ENCODE measurements at places on chromosomes 12 and 14. TPM values are rescaled to one million over a fixed set of nuclear protein-coding genes. Genes with fewer than 3 reads are reported as not detected.
A peak's percentile ranks its signal among the peaks of the same experiment; 100 is the strongest.

GRCh38 chr12:27781680-27782079 is 1.6 kb upstream of the MANSC4 start:
- peaks cover 16% of the 10 kb centered on the region for H3K4me1 ChIP-seq
- no peaks in the 10 kb centered on the region for H3K27me3 ChIP-seq
- H3K27ac ChIP-seq = no peak overlapping the region
- no peak for DNase-seq
- peak overlapping the region; percentile 75 for H3K4me3 ChIP-seq

- peak overlapping the region; percentile 95 for H3K27ac ChIP-seq
- peaks cover 4% of the 10 kb centered on the region for H3K4me1 ChIP-seq
- H3K4me3 ChIP-seq = peak overlapping the region; percentile 80
- no peaks in the 10 kb centered on the region for H3K27me3 ChIP-seq
- DNase-seq = peak; percentile 67
- no peaks in the 10 kb centered on the region for H3K36me3 ChIP-seq
These were observed 34.4 kb downstream of the WBP11 start for GRCh38 chr12:14768823-14769405.

GRCh38 chr12:54734196-54734950 is 86.2 kb upstream of the DCD start:
- H3K27me3 ChIP-seq = no peaks in the 10 kb centered on the region
- H3K27ac ChIP-seq = peak overlapping the region; percentile 80
- H3K4me1 ChIP-seq = peaks cover 7% of the 10 kb centered on the region
- DNase-seq = peak; percentile 80
- no peak overlapping the region for H3K4me3 ChIP-seq

DNA sequence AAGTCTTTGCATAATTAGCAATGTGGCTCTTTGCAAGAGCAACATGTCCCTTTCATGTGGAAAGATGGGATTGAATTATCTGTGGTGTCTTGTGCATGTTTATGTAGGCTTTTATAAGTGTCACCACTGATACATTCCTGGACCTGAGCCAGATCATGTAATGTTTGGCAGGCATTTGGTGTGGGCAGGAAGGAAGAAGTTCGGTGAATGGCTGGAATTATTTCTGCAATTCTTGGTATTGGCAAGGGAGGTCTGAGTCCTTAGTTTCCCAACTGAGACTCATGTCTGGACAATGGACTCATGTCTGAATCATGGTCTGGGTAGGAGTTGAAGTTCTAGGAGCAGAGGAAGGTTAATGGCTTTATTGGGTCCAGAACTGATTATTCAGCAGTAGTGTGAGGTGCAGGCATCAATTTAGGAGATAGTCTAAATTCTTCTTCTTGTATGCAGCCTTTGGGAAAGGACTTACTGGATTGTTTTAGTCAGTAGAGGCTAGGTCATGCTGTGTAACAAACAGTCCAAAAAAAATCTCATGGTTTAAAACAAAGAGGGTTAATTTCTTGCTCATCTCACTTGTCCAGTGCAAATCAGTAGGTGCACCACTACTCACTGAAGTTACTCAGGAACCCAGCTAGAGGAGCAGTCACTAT is 186.5 kb upstream of the LHX5 start:
- DNase-seq = no peak
- H3K27me3 ChIP-seq = no peaks in the 10 kb centered on the region
- H3K27ac ChIP-seq = no peak overlapping the region
- no peak overlapping the region for H3K4me3 ChIP-seq

DNA sequence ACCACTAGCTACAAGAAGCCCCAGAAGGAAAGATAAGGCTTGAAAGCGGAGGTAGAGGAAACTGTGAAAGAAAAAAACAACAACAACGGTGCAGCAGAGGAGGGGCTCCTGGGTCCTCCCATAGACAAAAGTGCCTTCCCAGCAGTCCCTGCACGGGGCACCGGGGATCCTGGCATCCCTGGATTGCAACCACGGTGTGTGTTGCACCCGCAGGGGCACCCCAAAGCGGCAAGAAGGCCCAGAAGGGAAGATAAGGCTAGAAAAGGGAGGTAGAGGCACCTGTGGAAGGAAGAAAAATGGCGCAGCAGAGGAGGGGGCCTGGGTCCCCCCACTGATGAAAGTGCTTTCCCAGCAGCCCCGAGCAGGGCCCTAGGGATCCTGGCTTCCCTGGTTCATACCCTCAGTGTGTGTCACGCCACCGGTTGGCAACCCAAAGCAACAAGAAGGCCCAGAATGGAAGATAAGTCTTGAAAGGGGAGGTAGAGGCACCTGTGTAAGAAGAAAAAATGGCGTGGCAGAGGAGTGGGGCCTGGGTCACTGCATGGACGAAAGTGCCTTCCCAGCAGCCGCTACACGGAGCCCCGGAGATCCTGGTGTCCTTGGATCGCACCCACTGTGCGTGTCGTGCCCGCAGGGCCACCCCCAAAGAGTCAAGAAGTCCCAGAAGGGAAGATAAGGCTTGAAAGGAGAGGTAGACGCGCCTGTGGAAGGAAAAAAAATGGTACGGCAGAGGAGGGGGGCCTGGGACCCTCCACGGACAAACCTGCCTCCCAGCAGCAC is 281.0 kb downstream of the ALG10 start:
- H3K4me3 ChIP-seq = no peak overlapping the region
- no peak overlapping the region for H3K27ac ChIP-seq
- DNase-seq = no peak
- H3K36me3 ChIP-seq = no peaks in the 10 kb centered on the region
- H3K27me3 ChIP-seq = no peaks in the 10 kb centered on the region

DNA sequence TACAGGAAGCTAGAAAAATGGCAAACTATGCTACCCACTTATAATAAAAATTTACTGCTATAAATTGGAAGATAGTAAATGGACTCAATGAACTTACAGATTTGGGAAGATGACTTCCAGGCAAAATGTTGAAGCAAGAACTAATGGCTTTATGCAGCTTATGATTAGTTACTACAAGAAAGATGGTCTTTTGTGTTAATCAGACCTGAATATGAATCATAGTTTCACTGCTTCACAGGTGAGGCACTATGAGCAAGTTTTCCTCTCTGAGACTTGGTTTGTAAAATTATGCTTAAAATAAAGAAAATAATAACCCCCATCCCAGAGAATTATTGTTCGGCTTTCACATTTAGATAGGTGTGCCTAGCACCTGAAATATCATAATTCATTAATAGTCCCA is 19.8 kb upstream of the DCN start:
- no peak overlapping the region for H3K4me3 ChIP-seq
- no peaks in the 10 kb centered on the region for H3K27me3 ChIP-seq
- H3K27ac ChIP-seq = no peak overlapping the region
- no peaks in the 10 kb centered on the region for H3K36me3 ChIP-seq

- DNase-seq = no peak
- H3K27ac ChIP-seq = no peak overlapping the region
- no peaks in the 10 kb centered on the region for H3K27me3 ChIP-seq
- H3K36me3 ChIP-seq = no peaks in the 10 kb centered on the region
- H3K4me1 ChIP-seq = no peaks in the 10 kb centered on the region
- no peak overlapping the region for H3K4me3 ChIP-seq
These were observed 148.6 kb downstream of the BMP4 start for GRCh38 chr14:53808042-53808441.

DNA sequence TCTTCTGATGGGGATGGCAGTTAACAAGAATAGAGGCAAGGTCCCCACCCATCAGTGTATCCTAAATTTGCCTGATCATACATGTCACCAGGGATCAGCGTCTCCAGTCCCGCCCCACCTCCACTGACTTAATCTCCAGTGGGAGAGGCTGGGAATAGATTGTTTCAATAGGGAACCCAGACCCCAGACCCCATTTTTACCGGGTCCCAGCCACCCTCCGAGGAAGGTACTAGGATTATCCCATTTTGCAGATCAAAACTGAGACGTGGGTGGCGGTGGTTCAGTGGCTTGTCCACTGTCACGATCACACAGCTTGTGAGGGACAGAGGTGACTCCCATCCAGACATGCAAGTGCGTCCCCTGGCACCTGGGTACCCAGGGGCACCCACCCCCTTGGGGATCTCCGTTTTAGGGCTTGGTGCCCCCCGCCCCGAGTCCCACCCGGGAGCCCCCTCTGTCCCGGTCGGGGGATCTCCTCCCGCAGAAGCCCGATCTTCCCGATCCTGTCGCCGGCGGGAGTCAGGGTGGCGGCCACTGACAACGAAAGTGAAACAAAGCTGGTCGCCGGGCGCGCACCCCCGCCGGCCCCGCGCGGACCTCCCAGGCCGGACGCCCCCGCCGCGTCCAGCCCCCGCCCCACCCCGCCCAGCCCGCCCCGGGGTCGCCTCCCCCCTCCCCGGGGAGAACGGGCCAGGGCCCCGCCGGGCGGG is 523 bp downstream of the WSB2 start:
- H3K36me3 ChIP-seq = peaks cover 2% of the 10 kb centered on the region
- DNase-seq = peak; percentile 43
- peak overlapping the region; percentile 73 for H3K4me3 ChIP-seq
- no peaks in the 10 kb centered on the region for H3K27me3 ChIP-seq
- H3K27ac ChIP-seq = peak overlapping the region; percentile 97

GRCh38 chr12:93080452-93080851 is 151.4 kb upstream of the EEA1 start:
- no peaks in the 10 kb centered on the region for H3K27me3 ChIP-seq
- H3K27ac ChIP-seq = no peak overlapping the region
- no peaks in the 10 kb centered on the region for H3K36me3 ChIP-seq
- H3K4me3 ChIP-seq = no peak overlapping the region
- no peaks in the 10 kb centered on the region for H3K4me1 ChIP-seq

GRCh38 chr14:94051779-94052178 is 25.6 kb downstream of the OTUB2 start:
- no peak for DNase-seq
- H3K36me3 ChIP-seq = peaks cover 94% of the 10 kb centered on the region
- no peak overlapping the region for H3K4me3 ChIP-seq
- H3K27ac ChIP-seq = no peak overlapping the region

GRCh38 chr12:93137656-93138612 is 208.8 kb upstream of the EEA1 start:
- no peak overlapping the region for H3K4me3 ChIP-seq
- no peak for DNase-seq
- H3K27me3 ChIP-seq = no peaks in the 10 kb centered on the region
- no peaks in the 10 kb centered on the region for H3K36me3 ChIP-seq
- H3K27ac ChIP-seq = no peak overlapping the region

JKAMP gene
- 65.1 TPM for polyA plus RNA-seq

CDKN1B gene
- polyA plus RNA-seq = 85.9 TPM

WNT1 gene
- polyA plus RNA-seq = not detected

HOXC4 gene
- 14.0 TPM for polyA plus RNA-seq

CLEC6A gene
- not detected for polyA plus RNA-seq

DDX11 gene
- 22.9 TPM for polyA plus RNA-seq

IKBIP gene
- 10.8 TPM for polyA plus RNA-seq

SNRNP35 gene
- 31.0 TPM for polyA plus RNA-seq

TTC5 gene
- 14.2 TPM for polyA plus RNA-seq

TCHP gene
- polyA plus RNA-seq = 27.7 TPM

FGF23 gene
- polyA plus RNA-seq = 6.5 TPM

CPNE6 gene
- 0.31 TPM for polyA plus RNA-seq

Data from large intestine (tissue), 12 donors.